ENCODE measurements at places on chromosomes 2 and 18. TPM values are rescaled to one million over a fixed set of nuclear protein-coding genes. Genes with fewer than 3 reads are reported as not detected.

MYO5B gene
- total RNA-seq = 78.4 TPM

- H3K27me3 ChIP-seq = no peaks in the 10 kb centered on the region
- peaks cover 25% of the 10 kb centered on the region for H3K4me1 ChIP-seq
- H3K27ac ChIP-seq = no peak overlapping the region
- H3K36me3 ChIP-seq = no peaks in the 10 kb centered on the region
Observed at GRCh38 chr2:128364441-128364911, 45.8 kb upstream of the HS6ST1 start.

DNA sequence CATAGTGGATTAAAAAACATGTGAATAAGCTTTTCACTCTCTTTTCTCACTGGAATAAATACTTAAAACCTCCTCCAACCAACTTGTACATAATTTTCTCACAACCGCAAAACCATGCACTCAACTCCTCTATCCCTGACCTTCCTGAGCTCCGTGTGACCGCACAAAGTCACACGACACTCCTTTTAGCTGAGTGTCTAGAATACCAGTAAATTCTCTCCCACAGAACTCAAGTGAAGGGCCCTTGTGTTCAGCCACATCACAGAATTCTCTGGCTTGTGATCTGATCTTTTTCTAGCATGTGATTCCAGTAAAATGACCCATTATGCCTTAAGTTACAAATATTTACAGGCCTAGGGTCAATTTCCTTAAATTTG is 91.2 kb upstream of the ARL4C start:
- H3K27me3 ChIP-seq = no peaks in the 10 kb centered on the region
- peak; percentile 65 for DNase-seq
- no peaks in the 10 kb centered on the region for H3K36me3 ChIP-seq
- H3K4me1 ChIP-seq = no peaks in the 10 kb centered on the region
- H3K4me3 ChIP-seq = no peak overlapping the region

GRCh38 chr2:28650266-28650584 is 101.4 kb upstream of the PPP1CB start:
- no peaks in the 10 kb centered on the region for H3K36me3 ChIP-seq
- H3K27me3 ChIP-seq = no peaks in the 10 kb centered on the region
- DNase-seq = no peak
- H3K4me1 ChIP-seq = peaks cover 7% of the 10 kb centered on the region

DNA sequence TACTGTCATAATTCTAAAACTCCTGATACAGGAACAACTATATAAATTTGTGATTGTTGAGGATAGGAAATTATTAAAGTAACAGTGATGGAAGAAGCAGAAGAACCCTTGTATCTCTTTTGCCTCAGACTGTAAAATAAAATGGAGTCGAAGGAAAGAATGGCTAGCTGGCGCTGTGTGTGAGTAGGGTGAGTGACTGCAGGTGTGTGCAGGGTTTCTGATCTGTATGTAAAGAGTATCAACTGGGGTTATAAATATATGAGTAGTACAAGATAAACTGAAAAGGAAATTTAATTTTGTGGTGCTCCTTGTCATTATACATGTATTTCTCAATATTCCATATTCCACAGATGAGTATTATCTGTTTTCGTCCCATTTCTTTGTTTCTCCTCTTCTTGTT is 15.2 kb downstream of the POLI start:
- DNase-seq = no peak
- no peak overlapping the region for H3K4me3 ChIP-seq
- H3K27ac ChIP-seq = no peak overlapping the region
